ENCODE measurements at places on chromosomes 12 and 14. TPM values are rescaled to one million over a fixed set of nuclear protein-coding genes. Genes with fewer than 3 reads are reported as not detected.

SERPINA10 gene
- not detected for total RNA-seq

DNA sequence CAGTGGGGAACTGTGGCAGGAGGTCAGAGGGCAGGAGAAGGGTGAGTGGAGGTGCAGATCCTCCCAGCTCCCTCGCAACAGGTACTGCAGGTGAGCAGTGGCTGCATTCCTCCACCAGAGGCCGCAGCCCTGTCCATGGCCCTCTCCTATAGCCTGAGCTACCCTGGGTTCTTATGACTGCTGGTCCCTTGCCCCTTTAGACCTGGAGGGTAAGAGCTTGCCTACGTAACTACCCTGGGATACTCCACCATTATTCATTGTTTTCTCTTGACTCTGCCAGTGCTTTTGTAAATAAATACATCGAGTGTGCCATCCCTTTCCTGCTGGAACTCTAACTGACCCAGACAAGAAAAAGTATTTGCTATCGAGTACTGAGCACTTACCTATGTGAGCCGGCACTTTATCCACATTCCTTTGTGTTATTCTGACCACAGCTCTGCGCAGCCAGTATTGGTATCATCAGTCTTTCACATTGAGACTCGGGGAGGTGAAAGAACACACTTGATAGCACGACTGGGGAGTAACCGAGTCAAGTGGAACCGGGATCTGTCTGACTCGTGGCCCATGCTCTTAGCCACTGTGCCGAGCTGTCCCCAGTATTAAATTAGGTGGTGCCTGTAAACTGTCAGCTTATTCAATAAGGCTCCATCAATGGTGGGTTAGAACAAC, 38.5 kb downstream of the LTBP2 start:
- DNase-seq, result no peak

- DNase-seq, result no peak
Measured at GRCh38 chr14:21038441-21039422, 3.4 kb upstream of the RNASE7 start.

DNA sequence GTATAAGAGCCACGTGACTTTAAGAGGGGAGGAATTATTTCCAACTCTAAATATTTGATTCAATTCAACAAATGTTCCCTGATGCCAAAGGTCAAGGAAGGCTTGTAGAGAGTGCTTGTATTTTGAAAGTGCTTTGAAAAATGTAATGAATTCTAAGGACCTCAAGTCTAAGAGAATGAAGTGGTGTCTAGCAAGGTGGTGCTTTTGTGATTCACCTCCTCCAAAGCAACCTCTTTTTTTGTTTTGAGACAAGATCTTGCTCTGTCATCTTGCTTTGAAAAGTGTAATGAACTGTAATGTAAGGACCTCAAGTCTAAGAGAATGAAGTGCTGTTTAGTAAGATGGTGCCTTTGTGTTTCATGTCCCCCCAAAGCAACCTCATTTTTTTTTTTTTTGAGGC, 13.7 kb downstream of the AK7 start:
- no peak for DNase-seq

FGD4 gene
- 41.6 TPM for total RNA-seq

Measured in mesenteric fat pad (tissue), 1 donor.